ENCODE measurements at places on chromosomes 2 and 18.

DNA sequence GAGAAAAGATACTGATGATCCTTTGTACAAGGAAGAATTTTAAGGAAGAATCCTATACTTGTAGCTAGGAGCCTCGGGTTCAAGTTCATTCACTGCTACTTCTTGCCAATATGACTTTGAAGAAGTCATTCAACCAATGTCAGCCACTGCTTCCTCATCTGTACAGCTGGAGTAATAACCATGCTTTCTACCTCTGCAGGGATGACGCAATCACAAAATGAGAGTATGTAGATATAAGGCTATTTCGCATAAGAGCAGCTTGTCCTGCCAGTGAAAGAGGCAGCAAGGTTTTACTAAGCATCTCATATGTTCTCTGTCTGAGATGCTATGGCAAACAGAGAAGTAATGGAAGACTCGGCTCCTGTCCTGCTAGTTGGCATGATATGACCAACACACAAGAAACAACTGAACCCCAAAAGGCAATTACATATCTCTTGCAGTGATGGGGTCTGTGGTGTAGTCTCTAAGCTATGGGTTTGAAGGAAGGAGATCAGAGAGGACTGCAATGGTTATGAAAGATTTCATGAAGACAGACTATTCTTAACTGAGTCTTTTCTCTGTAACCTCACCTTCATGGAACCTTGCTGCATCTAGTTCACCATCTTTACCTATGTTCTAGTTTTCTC is 9.2 kb downstream of the AAK1 start:
- DNase-seq: no peak

DNA sequence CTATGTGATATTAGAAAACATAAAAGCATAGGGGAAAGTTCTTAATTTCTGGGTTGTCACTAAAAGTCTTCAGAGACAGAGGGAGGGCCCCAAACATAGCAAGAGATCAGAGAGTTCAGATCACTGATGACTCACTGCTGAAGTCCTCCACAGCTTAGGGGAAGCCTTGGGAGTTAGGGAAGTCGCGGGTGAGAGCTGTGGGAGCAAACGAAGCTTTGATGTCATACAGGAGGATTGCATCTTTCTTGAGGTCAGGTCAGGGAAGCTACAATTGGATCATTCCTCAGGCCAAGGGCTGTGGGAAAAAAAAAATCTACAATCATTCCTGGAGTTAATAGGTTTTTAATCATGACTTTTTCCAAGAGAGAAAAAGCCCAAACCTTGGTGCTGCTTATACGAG is 96.2 kb downstream of the COPS8 start:
- DNase-seq: no peak

- no peak for DNase-seq
Measured at GRCh38 chr2:56234241-56234640, 50.5 kb downstream of the CCDC85A start.

DNA sequence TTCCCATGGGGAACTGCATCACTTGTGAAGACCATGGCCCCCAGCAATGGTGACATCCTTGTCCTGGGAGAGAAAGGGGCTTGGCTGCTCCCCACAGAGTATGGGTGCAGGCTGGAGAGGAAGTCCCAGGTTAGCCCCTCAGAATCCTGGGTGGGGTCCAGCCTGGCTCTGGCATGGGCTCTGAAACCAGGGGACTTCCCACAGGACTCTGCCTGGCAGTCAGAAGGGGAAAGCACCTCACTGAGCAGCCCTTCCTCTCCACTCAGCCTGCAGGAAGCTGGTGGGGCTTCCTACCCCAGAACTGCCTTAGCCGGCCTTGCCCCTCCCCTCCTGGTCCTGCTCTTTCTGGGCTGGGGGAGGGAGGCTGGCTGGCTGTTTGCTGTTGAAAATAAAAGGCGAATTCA is 3.7 kb downstream of the NEURL3 start:
- DNase-seq: no peak

DNA sequence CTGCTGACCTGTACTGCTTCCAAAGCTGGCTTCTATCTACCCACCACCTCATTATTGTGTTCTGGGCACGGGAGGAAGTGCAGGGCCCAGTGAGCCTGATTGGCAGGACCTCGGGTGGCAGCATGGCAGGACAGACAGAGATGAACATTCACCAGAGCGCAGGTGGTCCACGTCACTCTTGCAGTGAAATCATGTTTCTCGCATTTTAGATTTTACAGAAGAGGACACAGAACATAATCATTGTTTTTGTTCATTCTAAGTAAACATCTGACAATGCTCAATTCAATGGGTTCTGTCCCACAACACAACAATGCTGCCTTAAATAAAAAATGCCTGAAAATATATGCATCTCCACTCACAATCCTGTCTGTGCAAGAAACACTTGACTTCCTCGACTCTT is 11.5 kb upstream of the BIN1 start:
- DNase-seq: no peak

DNA sequence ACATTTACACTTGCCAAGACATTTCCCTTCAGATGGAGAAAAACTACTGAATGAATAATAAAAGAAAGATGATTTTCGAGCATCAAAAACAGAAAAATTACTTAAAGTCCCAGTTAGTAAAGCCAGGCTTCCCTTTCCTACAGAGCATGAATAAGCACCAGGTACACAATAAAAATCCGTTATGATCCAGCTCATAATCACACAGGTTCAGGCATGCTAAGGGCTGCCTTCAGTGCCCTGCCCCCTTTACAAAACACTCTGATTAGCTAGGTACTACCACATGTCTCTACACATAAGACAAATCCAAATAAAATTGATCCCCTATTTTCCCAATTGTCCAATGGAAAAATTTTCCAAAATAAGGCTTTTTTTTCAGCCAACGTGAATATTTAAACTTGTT is 413.2 kb upstream of the LRATD1 start:
- DNase-seq: no peak
